AG10803 (cell line): ENCODE measurements at places on chromosomes 13 and 19.

DNA sequence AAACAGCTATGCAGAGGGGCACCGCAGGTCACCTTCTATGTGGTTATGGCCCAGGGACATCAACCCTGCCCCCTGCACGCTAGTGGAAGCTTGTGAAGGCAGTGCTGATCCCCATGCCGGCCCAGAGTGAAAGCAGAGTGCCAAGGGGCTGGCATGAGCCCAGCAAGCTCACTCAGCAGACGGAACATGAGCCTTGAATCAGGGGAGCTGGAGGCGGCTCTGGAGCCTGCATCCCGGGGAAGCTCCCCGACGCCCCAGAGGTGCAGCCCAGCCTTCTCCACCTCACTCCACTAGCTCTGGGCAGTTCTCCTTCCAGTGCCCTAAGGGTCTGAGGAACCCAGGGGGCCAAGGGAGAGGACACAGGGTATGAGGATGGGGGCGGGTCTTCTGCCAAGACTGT, 19.0 kb upstream of the ISYNA1 start:
- DNase-seq: no peak

GRCh38 chr19:15926484-15926883, 7.8 kb downstream of the CYP4F11 start:
- no peak for DNase-seq

DNA sequence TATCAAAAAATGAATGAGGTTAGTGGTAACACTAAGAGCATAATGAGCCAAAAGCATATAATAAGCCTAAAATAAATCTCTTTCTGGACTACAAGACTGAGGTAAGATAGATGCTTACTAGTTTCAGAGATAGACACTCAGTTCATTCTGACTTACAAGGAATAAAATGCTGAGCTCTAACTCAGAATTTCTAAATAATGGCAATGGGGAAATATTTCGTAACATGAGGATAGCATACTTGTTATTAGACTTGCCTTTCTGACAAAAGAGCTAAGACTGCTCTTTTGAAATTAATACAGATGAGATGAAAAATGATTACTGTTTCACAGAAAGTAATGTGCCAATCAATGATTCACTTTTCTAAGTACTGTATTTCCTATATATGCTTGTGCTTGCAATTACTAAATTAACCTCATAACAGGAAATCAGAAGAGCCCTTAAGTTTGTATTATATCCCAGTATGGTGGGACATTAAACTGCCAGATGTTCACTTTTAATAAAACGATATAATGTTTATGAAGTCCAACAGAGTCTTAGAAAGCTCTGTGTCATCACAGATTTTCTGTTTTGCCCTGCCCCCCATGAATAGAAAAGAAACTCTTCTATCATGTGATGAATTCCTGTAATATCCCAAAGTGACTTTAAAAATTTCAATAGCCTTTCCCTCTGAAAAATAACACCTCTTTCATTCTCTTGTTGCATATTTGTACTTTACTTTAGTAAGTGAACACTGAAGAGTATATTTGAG, 2771.0 kb upstream of the PCDH20 start:
- DNase-seq: no peak

- no peak for DNase-seq
Observed at GRCh38 chr19:14673088-14673487, 1.6 kb downstream of the ADGRE3 start.

GRCh38 chr19:32219392-32219791, 126.0 kb upstream of the ZNF507 start:
- no peak for DNase-seq

DNA sequence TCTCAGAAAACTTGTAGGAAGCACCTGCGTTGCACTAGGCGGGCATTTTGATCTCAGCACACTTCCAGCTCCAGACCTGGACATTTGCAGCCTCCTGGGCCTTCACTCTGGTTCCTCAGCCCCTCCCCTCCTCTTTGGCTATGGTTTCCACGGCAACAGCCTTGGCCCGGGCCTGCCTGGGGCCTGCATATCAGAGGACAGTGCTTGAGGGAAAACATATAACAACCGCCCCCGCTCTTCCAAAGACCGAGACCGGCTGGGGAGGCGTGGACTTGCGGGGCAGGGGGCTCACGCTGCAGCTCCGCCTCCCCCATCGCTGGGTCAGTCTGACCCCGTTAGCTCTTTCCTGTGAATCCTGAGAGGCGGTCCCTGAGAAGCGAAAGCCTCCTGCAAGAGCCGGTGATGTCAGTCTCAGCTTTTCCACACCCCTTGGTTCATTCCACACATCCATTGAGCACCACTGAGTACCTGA, 125.7 kb upstream of the PEG3 start:
- DNase-seq: no peak

GRCh38 chr19:2561221-2561620, 85.3 kb downstream of the GADD45B start:
- DNase-seq: no peak

- DNase-seq: peak; percentile 35
Observed at GRCh38 chr19:15294561-15294990, 37.8 kb downstream of the BRD4 start.

- no peak for DNase-seq
Observed at GRCh38 chr13:110885966-110886869, 28.7 kb downstream of the ANKRD10 start.

DNA sequence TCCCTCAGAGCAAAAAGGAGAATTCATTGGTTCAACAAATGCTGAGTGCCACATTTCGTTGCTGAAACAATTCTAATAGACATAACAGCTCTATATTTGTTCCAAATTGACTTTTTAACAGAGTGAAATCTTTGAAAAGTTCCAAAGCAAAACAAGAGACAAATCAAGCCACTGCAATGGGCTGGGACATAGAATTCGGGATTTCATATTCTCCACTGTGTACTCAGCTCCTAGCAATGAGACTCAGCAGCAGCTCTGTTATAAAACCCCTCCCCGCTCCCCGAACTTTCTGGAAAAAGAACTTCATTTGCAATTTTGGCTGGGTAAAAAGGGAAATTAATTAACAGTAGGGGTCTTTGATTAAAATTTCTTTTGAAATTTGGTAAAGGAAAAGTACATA, 11.3 kb downstream of the RFX2 start:
- DNase-seq: no peak
